Cerebellum (tissue), 4 donors: ENCODE measurements at places on chromosomes 4 and X. TPM values are rescaled to one million over a fixed set of nuclear protein-coding genes. Genes with fewer than 3 reads are reported as not detected.
A peak's percentile ranks its signal among the peaks of the same experiment; 100 is the strongest.

DNA sequence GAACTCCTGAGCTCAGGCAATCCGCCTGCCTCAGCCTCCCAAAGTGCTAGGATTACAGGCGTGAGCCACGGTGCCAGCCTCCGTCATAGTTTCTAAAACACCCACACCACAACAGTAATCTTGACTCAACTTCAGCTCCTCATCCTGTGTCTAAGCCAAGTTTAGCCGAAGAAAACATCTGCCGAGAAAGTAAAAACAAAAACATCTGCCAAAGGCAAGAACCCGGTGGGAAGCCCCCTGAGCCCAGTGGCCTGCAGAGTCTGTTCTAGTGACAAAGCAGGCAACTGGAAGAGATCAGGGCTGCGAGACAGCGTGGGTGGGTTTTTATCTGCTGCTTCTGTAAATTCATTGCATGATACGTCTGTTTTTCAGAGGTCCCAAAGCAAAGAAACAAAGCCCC lies 26.6 kb upstream of the CD99 start:
- no peak for DNase-seq

DNA sequence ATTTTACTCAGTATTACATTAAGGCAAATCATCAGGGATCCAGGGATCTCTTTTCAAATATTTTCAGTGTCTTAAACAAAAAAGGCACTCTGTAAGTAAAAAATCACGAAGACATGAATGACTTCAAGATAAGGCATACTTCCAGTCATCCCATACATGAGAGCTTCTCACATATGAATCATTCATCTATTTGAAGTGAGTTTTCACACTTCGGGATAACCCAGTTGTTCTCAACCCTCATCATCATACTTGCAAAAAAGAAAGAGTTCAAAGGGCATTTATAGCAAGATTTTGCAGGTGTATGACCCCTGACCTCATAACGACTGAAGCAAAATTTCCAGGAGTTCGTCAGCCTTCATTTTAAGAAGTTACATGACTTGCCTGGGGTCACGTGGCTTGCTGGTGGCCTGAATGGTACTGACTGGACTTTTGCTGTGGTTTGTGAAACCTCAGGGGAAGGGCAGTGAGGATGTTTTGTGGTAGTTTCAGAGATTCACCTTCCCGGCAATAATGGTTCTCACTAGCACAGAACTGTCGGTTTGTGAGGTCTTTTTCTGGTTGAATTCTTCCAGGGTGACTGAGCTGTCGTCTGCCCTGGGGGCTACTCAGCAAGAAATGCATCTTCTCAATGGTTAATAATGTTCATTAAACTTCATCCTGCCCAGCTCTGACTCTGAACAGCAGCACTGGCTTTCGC lies 115.8 kb upstream of the SHISA3 start:
- DNase-seq, result no peak

DNA sequence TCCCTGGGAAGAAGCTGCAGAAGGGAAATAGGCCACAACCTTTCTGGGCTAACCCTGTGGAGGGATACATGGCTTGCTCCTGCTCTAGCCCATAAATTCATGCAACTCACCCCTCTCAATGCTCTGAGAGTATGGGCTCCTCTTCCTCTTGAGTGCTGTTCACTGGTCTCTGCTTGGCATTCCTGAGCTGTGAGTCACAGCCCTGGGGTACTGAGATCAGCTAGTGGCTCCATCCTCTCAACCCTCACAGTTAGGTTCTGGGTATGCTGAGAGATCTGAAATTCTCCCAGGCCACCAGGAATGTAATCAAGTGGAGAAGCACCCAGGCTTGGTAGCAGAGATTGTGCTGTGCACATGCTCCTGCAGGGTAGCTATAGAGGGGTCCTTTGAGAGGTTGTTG lies 60.6 kb upstream of the SPANXN2 start:
- DNase-seq, result no peak

- DNase-seq, result no peak
Measured at GRCh38 chrX:119424999-119425398, 25.9 kb downstream of the SLC25A43 start.

DNA sequence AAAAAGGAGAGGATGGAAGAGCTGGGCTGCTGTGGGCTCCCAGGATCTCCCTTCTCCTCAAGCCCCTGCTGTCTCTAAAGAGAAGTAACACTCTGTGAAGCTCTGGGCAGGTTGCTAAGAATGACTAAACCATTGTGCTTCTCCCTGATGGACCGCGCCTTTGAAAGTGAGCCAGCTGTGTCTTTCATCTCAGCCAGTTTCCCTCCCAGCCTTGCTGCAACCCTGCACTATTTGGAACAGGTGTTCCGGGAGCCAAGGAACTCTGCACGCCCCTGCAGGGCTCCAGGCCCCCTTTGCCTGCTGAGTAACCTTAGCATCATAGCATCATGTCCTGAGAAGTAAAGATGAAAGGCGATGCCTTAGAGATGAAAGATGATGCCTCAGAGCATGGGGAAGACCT lies 39.7 kb downstream of the SMIM20 start:
- DNase-seq, result no peak

DNA sequence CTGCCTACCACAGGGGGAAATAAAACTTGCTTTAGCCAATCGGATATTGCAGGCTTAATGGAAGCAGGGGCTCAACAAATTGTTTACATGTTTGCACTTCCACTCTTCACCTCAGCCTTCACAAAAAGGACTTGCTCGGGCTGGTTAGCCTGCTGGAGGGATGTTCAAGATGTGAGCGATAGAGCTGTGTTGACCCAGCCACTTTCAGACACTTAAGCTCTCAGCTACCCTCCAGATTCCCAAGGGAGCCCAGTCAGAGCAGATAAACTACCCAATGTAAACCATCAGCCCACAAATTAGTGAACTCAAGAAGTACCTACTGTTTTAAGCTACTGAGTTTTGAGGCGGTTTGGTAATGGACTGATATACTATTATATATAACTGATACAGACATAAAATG lies 508.4 kb upstream of the FTHL17 start:
- DNase-seq, result no peak

GRCh38 chr4:139522457-139522856 lies 33.6 kb downstream of the SETD7 start:
- no peak for DNase-seq

DNA sequence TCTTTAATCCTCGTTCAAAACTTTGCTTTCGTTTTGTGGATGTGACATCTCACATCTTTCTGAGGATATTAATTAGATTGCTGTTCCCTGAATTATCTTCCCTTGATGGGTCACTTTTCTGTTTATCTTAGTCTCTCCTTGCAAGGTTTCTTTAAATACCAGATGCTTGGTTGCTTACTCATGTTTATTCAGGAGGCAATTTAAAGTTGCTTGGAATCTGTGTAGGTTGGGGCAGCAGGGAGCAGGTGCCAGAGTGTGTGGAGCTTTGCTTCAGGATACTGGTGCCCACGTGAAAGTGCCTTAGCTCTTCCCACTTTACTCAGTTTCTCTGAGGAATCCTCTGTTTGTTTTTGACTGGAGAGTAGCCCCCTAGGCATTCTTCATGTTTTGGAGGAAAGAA lies 24.0 kb downstream of the ANAPC4 start:
- DNase-seq, result no peak

GRCh38 chrX:135513130-135513515 lies 7.3 kb upstream of the INTS6L start:
- DNase-seq, result no peak

DNA sequence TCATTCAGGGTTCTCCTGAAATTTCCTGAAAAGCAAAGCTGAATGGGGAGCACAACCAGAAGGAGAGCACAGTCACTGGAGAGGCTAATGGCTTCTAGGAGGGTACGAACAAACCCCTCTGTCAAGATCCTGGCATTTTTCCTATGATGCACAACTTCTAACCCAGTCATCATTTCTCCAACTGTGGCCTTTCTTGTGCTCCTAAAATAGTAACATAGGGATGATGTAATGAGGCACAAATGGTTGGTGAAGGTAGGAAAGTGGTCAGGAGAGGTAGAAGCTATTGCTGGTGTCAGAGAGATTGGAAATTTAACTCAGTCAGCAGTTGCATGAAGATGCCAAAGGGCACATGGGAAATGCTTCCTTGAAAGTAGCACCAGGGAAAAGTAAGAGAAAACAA lies 52.7 kb downstream of the SLC10A7 start:
- no peak for DNase-seq

GRCh38 chr4:82493721-82494425 lies 63.5 kb downstream of the ENOPH1 start:
- DNase-seq, result no peak

DNA sequence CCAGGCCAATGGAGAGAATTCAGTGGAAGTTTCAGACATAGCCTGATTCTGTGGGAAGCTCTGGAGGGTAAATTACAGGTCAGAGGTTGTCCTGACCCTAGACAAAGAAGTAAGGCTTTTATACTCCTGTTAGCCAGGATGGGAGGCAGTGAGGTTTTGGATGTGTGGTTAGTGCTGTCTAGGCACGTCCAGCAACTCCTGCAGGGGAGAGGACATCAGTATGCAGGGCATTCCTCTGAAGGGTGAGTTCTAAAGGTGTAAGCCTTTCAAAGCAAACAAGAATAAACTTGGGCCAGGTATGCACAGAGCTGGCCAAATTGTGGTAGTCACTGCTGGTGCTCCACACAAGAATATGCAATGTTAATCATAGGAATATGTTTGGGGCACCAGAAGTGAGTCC lies 562.5 kb downstream of the CCSER1 start:
- DNase-seq, result no peak

GRCh38 chrX:95332530-95332929 lies 1352.1 kb upstream of the DIAPH2 start:
- DNase-seq, result no peak

- no peak for DNase-seq
Measured at GRCh38 chr4:143396695-143397094, 60.0 kb downstream of the GAB1 start.

- no peak for DNase-seq
Measured at GRCh38 chr4:66187175-66187720, 517.0 kb upstream of the EPHA5 start.

DNA sequence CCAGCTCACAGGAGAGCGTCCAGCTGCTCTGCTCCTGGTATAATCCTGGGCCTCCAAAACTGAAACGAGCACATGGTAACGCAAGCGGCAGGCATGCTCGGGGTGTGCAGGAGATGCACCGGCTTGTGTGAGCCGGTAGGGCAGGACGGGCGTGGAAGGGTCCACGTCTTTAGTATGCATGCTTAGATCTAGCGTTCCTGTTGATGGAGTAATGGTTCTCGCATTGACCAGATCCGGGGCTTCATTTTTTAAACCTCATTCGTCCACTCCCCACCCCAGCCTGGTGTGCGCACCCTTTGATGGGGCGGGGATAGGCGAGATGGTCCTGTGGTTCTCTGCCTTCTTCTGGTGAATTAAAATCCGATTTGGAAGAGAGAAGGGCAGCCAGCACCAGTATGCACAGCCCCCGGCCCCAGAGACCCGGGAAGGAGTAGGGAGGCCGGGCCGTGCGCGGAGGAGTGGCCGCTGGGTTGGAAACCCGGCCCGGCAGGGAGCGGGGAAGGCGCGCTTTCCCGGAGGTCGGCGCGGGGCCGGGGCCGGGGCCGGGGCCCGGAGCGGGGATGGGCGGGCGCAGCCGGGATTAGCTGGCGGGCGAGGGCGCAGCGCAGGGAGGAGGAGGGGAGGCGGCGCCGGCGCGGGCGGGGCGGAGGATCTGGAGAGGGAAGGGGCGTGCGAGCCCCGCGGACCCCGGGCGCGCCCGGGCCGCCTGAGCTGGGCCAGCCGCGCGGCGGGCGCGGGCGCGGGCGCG lies 39.9 kb downstream of the FAM149A start:
- DNase-seq, result peak; percentile 55

DNA sequence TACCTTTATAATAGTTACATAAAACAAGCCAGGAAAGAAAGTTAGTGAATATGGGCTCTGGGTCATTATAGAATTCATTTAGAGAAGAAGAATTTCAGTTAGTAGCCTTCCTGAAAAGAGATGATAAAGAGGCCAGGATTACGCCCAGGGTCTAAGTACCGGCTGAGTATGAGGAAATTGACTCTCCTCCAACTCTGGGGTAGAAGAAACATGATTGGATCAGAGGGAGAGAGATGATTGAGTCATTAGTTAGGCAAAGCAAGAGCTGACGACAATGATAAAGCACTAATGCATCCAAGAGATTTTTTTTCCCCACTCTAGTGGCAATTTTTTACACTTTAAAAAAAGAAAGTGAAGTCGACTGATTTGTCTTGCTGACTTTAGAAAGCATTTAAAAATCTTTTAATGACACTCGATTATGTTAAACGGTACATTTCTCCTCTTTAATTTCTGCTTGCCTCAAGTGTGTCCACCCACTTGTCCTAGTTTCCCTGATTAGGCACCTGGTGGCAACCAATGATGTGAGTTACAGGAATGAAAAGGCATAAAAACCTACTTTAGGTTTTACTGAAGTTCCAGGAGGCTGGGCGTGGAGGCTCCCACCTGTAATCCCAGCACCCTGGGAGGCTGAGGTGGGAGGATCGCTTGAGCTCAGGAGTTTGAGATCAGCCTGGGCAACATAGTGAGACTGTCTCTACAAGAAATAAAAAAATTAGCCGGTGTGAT lies 37.3 kb upstream of the IGFBP7 start:
- DNase-seq, result no peak

- peak; percentile 7 for DNase-seq
Measured at GRCh38 chr4:56909086-56909894, 1.6 kb downstream of the REST start.

ZMAT1 gene
- total RNA-seq, result 18.2 TPM

BANK1 gene
- 0.54 TPM for total RNA-seq

MSANTD1 gene
- 3.8 TPM for total RNA-seq

SPATA18 gene
- 2.1 TPM for total RNA-seq

PARM1 gene
- 63.6 TPM for total RNA-seq

ADAM29 gene
- 0.91 TPM for total RNA-seq

KLKB1 gene
- 0.45 TPM for total RNA-seq

TLL1 gene
- total RNA-seq, result 40.4 TPM

SLC4A4 gene
- total RNA-seq, result 29.7 TPM

HS3ST1 gene
- 2.4 TPM for total RNA-seq

NLRP2B gene
- total RNA-seq, result 0.18 TPM

KIF4A gene
- total RNA-seq, result 5.7 TPM

MTNR1A gene
- total RNA-seq, result 1.8 TPM
